CD4-positive, alpha-beta T cell treated with Interferon alpha-2 for 1 hour (primary cell): ENCODE measurements at places on chromosomes 2 and 18.

DNA sequence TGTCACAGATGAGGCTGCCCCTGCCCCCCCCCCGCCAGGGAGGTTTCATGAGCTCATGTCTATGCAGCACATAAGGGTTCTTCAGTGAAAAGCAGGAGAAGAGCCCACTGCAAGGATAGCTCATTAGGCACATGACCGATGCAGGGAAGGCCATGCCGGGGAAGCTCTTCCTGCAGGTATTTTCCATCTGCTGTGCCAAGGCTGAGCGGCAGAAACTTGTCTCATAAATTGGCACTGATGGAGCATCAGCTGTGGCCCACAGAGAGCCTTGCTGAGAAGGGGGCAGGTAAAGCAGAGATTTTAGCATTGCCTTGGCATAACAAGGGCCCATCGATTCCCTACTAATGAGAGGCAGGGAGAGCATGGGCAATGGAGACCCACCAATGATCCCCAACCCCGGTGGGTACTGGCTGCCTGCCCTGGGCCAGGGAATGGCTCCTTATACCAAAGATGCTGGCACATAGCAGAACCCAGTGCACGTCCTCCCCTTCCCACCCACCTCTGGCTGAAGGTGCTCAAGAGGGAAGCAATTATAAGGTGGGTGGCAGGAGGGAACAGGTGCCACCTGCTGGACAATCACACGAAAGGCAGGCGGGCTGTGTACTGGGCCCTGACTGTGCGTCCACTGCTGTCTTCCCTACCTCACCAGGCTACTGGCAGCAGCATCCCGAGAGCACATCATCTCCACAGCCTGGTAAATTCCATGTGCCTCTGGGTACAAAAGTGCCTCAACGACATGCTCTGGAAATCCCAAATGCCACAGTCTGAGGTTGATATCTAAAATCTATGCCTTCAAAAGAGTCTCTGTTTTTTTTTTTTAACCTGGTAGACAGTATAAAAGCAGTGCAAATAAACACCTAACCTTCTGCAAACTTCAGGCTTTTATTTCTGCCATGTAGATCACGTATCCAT lies 41.4 kb downstream of the STEAP3 start:
- DNase-seq = no peak

- no peak for DNase-seq
These were observed 394 bp downstream of the SCYGR3 start for GRCh38 chr2:227614246-227614645.

- DNase-seq = no peak
These were observed 6.0 kb upstream of the SERPINB5 start for GRCh38 chr18:63470751-63471150.

DNA sequence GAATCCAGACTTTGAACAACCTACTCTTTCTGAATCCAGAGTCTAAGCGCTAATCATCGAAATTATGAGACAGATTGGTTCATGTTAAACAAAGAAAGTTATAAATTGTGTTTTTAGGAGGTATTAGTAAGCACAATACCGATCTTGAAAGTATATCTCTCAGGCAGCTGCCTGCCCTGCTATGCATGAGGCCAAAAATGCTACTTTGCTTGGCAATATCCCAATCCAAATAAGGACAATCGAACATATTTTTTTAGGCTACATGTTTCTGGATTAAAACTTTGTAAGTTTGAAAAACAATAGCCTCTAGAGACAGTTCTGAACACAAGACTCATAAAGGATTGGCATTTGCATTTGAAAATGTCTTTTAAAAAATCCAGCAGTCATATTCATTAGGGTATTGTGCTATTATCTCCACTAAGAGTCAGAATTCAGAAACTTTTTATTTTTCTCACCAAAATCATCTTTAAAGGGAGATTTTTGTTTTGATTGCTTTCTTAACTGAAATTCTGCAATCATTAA lies 167.1 kb downstream of the PDE1A start:
- no peak for DNase-seq

- DNase-seq = no peak
These were observed 105.9 kb upstream of the RMDN2 start for GRCh38 chr2:37819186-37819585.

- no peak for DNase-seq
These were observed 191.2 kb downstream of the NCKAP5 start for GRCh38 chr2:133377021-133377481.

GRCh38 chr2:132268977-132269523 lies 107.3 kb upstream of the ANKRD30BL start:
- no peak for DNase-seq

GRCh38 chr2:235286622-235287374 lies 207.0 kb upstream of the AGAP1 start:
- no peak for DNase-seq

- DNase-seq = no peak
These were observed 214.1 kb upstream of the STON1 start for GRCh38 chr2:48315896-48316194.

GRCh38 chr2:7011356-7012083 lies 94.3 kb downstream of the RNF144A start:
- DNase-seq = no peak

DNA sequence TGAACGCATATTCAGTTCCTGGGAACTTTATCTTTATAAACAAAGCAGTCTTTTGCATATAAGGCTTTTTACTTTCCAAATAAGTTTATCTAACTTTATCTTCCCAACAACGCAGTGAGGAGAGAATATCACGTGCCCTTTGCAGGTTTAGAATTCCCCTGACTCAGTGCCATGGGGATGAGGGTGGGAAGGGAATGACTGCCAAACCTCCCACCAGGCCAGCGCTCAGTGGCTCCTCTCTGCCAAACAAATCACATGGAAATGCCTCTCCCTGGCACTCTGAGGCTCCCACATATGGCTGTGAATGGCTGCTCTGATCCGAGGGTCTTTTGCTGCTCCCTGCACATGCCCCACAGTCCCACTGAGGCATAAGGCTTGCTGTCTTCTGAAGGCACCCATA lies 158.3 kb downstream of the DNAH6 start:
- DNase-seq = no peak

GRCh38 chr18:23967321-23968089 lies 47.0 kb upstream of the TTC39C start:
- peak; percentile 56 for DNase-seq

- no peak for DNase-seq
These were observed 89.0 kb downstream of the MAPRE2 start for GRCh38 chr18:35130236-35130635.

GRCh38 chr2:112906276-112906675 lies 4.7 kb upstream of the IL37 start:
- no peak for DNase-seq
